CD8-positive, alpha-beta memory T cell (primary cell): ENCODE measurements at places on chromosomes 5 and 9.

DNA sequence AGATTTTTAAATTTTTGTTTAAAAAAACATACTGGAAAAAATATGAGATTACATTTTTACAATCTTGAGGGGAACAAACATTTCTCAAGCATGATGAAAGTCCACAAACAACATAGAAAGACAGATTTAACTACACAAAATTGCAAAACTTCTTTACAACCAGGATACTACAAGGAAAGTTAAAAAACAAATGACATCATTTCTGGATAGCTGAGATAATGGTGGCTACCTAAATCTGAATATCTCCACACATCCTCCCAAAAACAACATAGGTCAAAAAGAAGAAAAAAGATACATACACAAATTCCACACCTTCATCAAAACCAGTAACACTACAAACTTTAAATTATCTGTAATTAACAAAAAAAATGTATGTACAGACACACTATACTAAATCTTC lies 120.8 kb upstream of the TNPO1 start:
- DNase-seq = no peak

GRCh38 chr5:176781054-176781375 lies 29.3 kb upstream of the UNC5A start:
- DNase-seq = no peak

DNA sequence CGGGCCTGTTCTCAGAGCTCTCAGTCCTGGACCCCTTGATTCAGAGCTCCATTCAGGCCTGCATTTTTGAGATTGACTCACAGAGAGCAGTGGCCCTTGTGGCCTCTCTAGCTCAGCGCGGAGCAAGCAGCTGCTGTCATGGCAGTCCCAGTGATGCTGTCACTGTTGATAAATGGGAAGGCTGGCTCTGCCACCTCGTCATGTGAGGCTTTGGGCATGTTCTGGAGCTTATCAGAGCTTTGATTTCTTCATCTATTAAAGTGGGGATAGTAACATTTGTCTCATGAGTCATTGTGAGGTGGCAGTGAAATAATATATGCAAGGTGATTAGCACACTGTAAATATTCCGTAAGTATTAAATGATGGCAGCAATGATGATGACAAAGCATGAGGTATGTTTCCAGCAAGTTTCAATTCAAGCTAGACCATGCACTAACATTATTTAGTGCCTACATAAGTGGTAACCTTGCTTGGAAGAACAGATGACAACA lies 126.4 kb upstream of the CXCL14 start:
- DNase-seq = no peak

DNA sequence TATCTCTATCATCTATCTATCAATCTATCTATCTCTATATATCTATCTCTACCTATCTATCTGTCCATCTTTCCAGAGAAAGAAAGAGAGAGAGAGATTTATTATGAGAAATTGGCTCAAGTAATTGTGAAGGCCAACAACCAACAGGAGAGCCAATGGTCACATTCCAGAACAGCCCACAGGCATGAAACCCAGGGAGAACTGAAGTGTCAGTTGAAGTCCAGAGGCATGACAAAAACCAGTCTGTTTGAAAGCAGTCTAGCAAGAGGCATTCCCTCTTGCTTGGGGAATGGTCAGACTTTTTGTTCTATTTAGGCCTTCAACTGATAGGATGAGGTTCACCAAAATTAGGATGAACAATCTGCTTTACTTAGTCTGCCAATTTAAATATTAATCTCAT lies 87.6 kb upstream of the PLCXD3 start:
- DNase-seq = no peak
